SIG-M5 (cell line): ENCODE measurements at places on chromosomes 4 and X.

GRCh38 chr4:14333616-14334015, 668.7 kb upstream of the CPEB2 start:
- DNase-seq: no peak

DNA sequence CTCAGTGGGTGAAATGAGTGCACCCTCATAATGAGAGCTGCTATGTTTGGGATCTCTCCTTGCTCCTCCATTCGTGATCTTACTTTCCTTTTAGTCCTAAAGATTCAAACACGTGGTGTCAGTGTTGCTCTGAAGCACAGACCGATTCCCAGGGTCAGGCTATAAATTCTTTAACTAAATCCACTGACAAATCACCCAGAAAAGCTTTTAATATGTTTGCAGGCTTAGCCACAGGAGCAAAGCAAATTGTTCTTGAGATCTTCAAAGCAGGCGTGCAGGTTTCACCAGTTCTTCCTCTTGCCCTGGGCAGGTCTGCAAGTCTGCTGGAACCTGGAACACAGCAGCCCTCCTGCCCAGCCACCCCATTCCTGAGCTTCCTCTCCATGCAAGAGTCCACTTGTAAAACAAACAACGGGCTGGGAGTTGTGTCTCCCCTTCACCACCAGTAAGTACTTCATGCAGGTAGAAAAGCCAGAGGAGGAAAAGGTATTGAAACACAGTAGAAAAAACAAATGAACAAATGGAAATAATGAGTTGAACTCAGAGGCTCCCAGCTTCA, 70.1 kb upstream of the ENPP6 start:
- DNase-seq: no peak

GRCh38 chr4:113292371-113293042, 243.1 kb downstream of the ANK2 start:
- DNase-seq: no peak

- DNase-seq: no peak
Measured at GRCh38 chr4:174437749-174438148, 84.5 kb downstream of the HPGD start.

- DNase-seq: no peak
Measured at GRCh38 chr4:94507281-94507680, 55.5 kb downstream of the PDLIM5 start.

GRCh38 chr4:87011340-87012034, 76.7 kb downstream of the AFF1 start:
- no peak for DNase-seq

DNA sequence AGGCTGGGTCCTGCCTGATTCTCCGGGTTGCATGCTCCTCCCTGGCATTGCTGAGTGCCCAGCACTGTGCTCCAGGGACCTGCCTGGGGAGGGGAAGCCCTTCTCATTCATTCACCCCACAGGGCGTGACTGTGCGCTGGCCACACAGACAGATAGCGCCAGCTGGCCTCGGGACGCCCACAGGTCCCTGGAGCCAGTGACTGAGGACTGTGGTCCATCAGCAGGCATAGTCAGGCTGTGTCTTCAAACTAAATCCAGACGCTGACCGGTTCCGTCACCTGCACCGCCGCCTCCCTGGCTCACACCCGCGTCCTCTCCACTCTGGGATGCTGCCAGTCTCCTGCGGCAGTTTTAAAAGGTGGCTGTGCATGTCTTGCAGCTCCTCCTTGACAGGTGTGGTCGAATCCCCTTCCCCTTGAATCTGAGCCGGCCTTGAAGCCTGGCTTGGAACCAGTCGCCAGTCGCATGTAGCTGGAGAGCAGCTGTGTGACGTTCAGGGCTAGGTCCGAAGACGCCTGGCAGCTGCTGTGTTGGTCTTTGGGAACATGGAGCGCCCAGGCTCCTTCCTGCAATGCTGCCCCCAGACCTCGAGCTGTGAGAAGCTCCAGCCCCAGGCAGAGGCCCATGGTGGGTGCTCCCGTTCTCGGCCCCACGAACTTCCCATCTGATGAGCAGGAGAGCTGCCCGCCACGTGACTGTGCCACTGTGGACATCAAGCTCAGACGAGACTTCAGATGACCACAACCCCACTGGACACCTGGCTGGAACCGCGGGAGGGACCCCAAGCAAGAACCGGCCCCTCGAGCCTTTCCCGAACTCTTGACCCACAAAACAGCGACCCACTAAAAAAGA, 94.1 kb downstream of the ADRA2C start:
- DNase-seq: no peak

DNA sequence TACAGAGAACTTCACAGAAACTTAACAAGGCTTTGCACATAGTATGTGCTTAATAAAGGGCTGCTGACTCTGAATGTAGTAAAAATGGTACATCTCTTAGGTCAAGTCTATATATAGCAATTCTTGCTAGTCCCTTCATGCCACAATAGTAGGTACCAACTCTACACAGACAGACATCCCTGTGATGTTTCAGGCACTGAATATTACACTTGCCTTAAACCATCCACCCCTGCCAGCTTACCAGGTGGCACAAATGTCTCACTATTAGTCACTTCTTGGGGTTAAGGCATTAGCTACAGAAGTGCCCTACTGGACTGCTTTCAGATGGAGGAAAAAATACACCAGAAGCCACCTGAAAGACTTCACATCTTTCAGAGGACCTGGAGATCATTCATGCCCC, 86.3 kb upstream of the CITED1 start:
- DNase-seq: no peak

DNA sequence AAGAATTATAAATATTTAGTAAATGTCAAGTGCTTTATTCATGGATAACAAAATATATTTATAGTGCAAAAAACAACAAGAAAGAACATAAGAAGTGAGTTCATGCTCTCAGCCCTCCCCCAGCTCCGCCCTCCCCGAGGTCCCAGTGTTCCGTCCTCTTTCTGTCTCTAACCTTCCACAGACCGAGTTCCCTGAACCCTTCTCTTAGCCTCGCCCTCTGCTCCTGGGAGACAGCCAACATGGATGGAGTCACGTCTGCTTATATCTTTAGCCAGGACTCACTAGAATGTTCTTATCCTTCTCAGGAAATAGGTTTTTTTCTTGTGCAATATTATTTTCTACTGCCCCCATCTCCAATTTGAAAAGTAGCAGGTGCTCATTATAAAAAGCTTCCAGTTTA, 40.1 kb upstream of the HELT start:
- no peak for DNase-seq

- no peak for DNase-seq
Measured at GRCh38 chr4:113708250-113708649, 53.3 kb downstream of the CAMK2D start.

DNA sequence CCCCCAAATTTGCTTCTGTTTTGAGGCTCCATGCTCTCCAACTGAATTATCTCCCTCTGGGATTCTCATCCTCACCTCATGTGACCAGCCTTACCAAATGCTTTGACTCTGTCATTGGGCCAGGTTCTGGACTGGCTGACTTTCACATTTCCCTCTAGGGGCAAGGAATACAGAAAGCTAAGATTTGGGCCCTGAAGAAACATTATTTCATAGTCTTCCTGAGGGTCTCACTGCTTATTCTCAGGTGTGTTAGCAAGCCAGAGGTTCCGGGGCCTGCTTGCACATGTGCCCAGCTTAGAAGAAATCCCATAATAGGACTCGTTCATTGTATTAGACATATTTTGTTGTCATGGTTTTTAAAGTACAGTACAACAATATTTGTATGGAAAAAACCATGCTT, 62.6 kb upstream of the TEX13D start:
- no peak for DNase-seq

- DNase-seq: no peak
Measured at GRCh38 chrX:2521092-2521926, 20.5 kb upstream of the DHRSX start.

GRCh38 chr4:155709918-155710317, 43.3 kb downstream of the GUCY1A1 start:
- no peak for DNase-seq

- no peak for DNase-seq
Measured at GRCh38 chrX:63012574-63012973, 338.6 kb downstream of the SPIN4 start.

DNA sequence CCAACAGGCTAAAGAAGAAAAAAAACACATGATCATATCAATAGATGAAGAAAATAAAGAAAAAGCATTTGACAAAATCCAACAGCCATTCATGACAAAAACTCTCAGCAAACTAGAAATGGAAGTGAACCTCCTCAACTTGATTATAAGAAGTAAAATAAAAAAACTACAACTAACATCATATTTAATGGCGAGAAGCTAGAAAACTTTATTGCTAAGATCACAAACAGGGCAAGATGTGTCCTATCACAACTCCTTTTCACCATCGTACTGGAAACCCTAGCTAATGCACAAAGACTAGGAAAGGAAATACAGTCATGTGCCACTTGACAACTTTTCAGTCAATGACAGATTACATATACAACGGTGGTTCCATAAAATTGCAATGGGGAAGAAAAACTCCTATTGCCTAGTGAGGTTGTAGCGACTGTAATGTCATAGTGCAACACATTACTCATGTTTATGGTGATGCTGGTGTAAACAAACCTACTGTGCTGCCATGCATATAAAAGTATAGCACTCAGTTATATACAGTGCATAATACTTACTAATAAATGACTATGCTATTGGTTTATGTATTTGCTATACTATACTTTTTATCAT, 12.1 kb upstream of the MANBA start:
- DNase-seq: no peak

- no peak for DNase-seq
Measured at GRCh38 chr4:76745240-76745639, 152.7 kb downstream of the SOWAHB start.

- no peak for DNase-seq
Measured at GRCh38 chr4:185836241-185837084, 24.5 kb upstream of the SORBS2 start.
